ENCODE measurements at places on chromosomes 3 and 15.

GRCh38 chr3:182954553-182955235 is 25.6 kb downstream of the DCUN1D1 start:
- H3K27me3 ChIP-seq, result no peaks in the 10 kb centered on the region
- H3K36me3 ChIP-seq, result peaks cover 11% of the 10 kb centered on the region
- H3K4me3 ChIP-seq, result no peak overlapping the region
- no peak for DNase-seq
- H3K27ac ChIP-seq, result no peak overlapping the region

DNA sequence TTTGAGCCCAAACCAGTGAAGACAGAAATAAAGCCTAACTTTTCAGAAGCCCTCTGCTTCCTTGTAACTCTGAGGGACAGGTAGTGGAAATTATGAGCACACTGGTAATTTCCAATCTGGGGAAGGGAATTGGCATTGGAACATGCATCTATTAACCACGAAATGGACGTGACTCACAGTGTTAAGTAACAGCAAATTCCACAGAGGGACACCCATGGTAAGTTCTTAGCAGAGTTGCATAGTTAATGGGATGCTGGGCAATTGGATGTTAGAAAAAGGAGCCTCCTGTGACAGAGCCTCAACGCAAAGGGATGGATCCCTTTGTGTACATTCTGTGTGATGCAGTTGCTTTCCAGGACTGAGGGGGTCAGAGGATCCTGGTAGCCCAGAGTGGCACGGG is 168.6 kb downstream of the SEMA6D start:
- DNase-seq, result no peak
- H3K27ac ChIP-seq, result no peak overlapping the region
- H3K36me3 ChIP-seq, result no peaks in the 10 kb centered on the region
- no peak overlapping the region for H3K4me3 ChIP-seq
- H3K4me1 ChIP-seq, result no peaks in the 10 kb centered on the region

DNA sequence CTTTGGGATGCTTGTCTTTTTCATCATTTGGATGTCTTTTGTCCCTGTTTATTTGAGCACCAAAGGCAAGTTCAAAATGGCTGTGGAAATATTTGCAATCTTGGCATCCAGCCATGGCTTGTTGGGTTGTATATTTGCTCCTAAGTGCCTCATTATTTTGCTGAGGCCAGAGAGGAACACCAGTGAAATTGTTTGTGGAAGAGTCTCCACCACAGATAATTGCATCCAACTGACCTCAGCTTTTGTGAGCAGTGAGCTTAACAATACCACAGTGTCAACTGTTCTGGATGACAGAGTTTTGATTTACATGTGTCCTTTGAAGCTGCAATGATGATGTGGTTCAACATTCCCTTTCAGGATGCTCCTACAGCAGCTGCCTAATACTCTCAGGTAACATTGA is 83.0 kb upstream of the KCNAB1 start:
- H3K4me1 ChIP-seq, result no peaks in the 10 kb centered on the region
- H3K36me3 ChIP-seq, result no peaks in the 10 kb centered on the region
- no peak overlapping the region for H3K27ac ChIP-seq
- no peak for DNase-seq

GRCh38 chr15:31457631-31458526 is 131.2 kb downstream of the KLF13 start:
- no peaks in the 10 kb centered on the region for H3K36me3 ChIP-seq
- no peaks in the 10 kb centered on the region for H3K27me3 ChIP-seq
- no peak for DNase-seq
- H3K4me3 ChIP-seq, result no peak overlapping the region
- H3K4me1 ChIP-seq, result peaks cover 13% of the 10 kb centered on the region
